ENCODE measurements at places on chromosomes 2 and 18.

DNA sequence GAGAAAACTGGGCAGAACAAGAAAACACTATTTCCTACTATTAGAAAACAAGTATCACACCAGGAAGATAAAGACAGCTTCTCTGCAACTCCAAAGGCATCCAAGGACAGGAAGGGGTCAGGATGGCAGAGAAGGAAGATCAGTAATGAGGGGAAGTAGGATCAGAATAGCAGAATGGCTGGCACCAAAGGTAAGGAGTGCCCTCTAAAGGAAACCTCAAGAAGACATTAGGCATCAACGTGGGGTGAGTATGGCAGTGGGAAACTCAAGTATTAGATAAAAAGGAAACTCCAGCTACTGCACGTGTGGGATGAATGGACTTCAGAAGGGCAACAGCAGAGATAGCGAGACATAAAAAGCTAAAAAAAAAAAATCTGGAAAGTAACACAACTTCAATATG lies 25.9 kb downstream of the HDLBP start:
- DNase-seq, result no peak

- DNase-seq, result no peak
Measured at GRCh38 chr18:13910501-13910900, 4.8 kb downstream of the MC2R start.

- DNase-seq, result no peak
Measured at GRCh38 chr2:226117510-226118065, 682.0 kb downstream of the IRS1 start.

DNA sequence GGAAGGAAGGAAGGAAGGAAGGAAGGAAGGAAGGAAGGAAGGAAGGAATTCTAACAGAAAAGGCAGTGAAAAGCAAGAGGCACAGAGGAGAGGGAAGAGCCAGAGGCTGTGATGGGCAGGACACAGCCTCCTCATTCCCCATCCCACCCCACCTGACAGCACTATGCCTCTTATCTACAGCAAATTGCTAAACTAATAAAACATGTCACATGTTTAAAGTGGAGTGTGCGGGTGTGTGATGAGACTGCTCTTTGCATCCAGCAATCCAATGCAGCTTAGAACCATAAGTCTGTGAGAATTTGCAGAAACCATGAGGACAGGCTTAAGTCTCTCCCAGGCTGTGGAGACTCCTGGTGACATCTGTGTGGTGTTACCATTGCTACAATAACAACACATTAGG lies 108.4 kb upstream of the ALK start:
- DNase-seq, result no peak

DNA sequence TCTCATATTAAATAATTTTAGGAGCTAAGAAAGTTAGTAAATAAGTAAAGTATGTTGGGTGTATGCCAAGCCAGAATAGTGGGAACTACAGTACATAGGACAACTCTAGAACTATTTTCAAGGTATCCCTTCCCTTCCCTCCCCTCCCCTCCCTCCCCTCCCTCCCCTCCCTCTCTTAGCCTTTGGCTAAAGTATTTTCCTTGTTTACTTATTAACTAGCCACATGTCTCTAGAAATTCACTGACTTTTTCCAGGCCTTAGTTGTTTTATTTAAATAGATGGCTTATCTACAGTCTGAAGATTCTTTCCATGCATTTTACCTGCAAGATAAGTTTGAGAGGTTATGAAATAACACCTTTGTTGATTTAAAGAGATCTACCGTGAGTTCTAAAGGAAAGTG lies 402.1 kb downstream of the PARD3B start:
- no peak for DNase-seq
